ENCODE measurements at places on chromosomes 7 and 10.

DNA sequence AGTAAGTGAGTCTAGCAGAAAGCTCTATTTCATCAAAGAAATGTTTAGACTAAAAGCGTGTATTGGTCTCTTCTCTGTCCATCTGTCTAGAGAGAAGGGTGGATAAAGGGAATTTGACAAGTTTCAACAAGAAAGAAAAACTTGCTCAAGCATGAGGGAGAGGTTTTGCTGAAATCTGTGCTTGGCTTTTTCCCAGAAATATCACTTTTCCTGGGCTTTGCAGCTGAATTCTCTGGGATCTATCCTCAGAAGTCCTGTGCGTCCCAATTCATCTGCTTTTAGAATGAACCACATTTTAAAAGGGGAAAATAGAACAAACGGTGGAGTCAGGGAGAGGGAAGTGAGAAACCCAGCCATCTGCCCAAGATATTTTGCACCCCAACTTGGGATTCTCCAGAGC is 59.6 kb upstream of the CELF2 start:
- DNase-seq, result no peak

GRCh38 chr7:12090757-12091221 is 120.3 kb upstream of the TMEM106B start:
- DNase-seq, result no peak

GRCh38 chr7:149415391-149416071 is 45.3 kb downstream of the ZNF777 start:
- DNase-seq, result no peak

GRCh38 chr7:22442882-22443369 is 57.1 kb downstream of the STEAP1B start:
- DNase-seq, result no peak

DNA sequence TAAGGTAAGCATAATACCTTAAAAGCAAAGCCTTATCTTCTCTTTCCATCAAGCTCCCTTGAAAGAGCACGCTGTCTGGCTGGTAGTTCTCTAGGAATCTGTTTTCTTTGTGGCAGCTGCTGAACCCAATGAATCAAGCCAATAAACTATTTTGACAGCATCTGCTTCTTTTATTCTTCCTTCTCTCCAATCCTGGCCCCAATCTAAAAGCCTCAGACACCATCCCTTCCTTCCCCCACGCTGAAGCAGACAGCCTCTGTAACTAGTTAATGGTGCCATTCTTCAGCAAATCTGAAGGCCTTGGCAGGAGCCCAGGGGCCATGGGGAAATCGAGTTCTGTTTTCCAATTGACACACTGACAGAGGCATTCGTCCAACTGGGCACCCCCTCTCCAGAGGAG is 186.6 kb upstream of the LYZL1 start:
- DNase-seq, result no peak
